T-helper 17 cell (primary cell): ENCODE measurements at places on chromosomes 11 and 22. TPM values are rescaled to one million over a fixed set of nuclear protein-coding genes. Genes with fewer than 3 reads are reported as not detected.

MUC2 gene
- total RNA-seq, result not detected

- H3K27ac ChIP-seq, result no peak overlapping the region
- peak overlapping the region; percentile 84 for H3K4me3 ChIP-seq
- peaks cover 28% of the 10 kb centered on the region for H3K27me3 ChIP-seq
- peaks cover 24% of the 10 kb centered on the region for H3K4me1 ChIP-seq
These were observed 15.3 kb downstream of the RTN4RL2 start for GRCh38 chr11:57475671-57476046.

- H3K4me3 ChIP-seq, result peak overlapping the region; percentile 36
- peaks cover 62% of the 10 kb centered on the region for H3K4me1 ChIP-seq
- H3K27ac ChIP-seq, result peak overlapping the region; percentile 86
- no peaks in the 10 kb centered on the region for H3K27me3 ChIP-seq
These were observed 26.6 kb downstream of the TMEM123 start for GRCh38 chr11:102426000-102426399.

DNA sequence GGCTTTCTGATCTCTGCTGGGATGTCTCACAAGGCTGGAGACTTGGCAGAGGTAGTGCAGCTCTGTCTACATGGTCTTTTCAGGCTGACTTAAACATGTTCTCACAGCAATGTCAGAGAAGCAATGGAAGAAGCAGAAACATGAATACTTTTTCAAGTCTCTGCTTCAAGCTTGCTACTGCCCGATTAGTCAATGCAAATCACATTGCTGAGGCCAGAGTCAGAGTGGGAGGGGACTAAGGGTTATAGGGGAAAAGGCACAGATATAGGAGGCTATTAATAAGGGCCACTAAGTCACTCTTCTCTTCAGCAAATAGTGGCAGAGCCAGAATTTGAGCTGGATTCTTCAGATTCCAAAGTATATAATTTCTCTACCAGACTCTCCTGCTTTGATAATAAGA, 390.5 kb downstream of the TMEM135 start:
- no peak for DNase-seq
- no peak overlapping the region for H3K4me3 ChIP-seq
- H3K27ac ChIP-seq, result no peak overlapping the region
- peaks cover 17% of the 10 kb centered on the region for H3K27me3 ChIP-seq
- no peaks in the 10 kb centered on the region for H3K36me3 ChIP-seq

GRCh38 chr11:9076046-9076445, 15.4 kb downstream of the SCUBE2 start:
- H3K4me1 ChIP-seq, result peaks cover 4% of the 10 kb centered on the region
- peaks cover 72% of the 10 kb centered on the region for H3K27me3 ChIP-seq
- H3K36me3 ChIP-seq, result peaks cover 2% of the 10 kb centered on the region
- H3K4me3 ChIP-seq, result no peak overlapping the region
- DNase-seq, result no peak
- H3K27ac ChIP-seq, result no peak overlapping the region

- H3K4me3 ChIP-seq, result no peak overlapping the region
- no peaks in the 10 kb centered on the region for H3K27me3 ChIP-seq
- DNase-seq, result no peak
- no peaks in the 10 kb centered on the region for H3K36me3 ChIP-seq
- H3K27ac ChIP-seq, result no peak overlapping the region
These were observed 103.7 kb downstream of the LRRC32 start for GRCh38 chr11:76566811-76567210.

DNA sequence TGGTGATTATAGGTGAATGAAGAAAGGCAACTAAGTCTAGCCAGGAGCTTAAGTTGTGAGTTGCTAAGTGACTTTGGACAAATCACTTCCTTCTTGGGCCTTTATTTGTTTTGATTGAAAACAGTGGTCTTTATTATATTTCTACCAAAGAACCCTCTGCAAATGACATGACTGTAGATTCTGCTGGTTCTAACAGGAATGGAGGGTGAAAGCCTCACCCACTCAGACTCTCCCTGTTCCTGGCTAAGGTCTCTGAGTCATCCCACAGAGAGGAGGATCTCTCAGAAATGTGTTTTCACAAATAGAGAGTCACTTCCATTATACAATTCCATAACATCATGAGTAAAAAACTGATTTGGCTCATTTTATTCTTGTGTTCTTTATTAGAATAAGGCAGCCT, 583.9 kb upstream of the LRRC4C start:
- no peaks in the 10 kb centered on the region for H3K27me3 ChIP-seq
- H3K36me3 ChIP-seq, result no peaks in the 10 kb centered on the region
- H3K4me1 ChIP-seq, result no peaks in the 10 kb centered on the region
- H3K4me3 ChIP-seq, result no peak overlapping the region
- DNase-seq, result no peak
- H3K27ac ChIP-seq, result no peak overlapping the region
